ENCODE measurements at places on chromosomes 2 and 18.

DNA sequence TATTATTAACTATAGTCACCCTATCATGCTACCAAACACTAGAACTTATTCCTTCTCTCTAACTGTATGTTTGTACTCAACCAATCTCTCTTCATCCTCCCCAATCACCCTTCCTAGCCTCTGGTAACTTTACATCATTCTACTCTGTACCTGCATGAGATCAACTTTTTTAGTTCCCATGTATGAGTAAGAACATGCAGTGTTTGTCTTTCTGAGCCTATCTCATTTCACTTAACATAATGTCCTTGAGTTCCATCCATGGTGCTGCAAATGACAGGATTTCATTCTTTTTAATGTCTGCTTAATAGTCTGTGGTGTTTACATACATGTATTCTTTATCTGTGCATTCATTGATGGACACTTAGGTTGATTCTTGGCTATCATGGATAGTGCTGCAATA lies 108.9 kb upstream of the RFX8 start:
- DNase-seq = no peak

- DNase-seq = peak; percentile 13
Measured at GRCh38 chr2:61538920-61539520, 864 bp upstream of the XPO1 start.

DNA sequence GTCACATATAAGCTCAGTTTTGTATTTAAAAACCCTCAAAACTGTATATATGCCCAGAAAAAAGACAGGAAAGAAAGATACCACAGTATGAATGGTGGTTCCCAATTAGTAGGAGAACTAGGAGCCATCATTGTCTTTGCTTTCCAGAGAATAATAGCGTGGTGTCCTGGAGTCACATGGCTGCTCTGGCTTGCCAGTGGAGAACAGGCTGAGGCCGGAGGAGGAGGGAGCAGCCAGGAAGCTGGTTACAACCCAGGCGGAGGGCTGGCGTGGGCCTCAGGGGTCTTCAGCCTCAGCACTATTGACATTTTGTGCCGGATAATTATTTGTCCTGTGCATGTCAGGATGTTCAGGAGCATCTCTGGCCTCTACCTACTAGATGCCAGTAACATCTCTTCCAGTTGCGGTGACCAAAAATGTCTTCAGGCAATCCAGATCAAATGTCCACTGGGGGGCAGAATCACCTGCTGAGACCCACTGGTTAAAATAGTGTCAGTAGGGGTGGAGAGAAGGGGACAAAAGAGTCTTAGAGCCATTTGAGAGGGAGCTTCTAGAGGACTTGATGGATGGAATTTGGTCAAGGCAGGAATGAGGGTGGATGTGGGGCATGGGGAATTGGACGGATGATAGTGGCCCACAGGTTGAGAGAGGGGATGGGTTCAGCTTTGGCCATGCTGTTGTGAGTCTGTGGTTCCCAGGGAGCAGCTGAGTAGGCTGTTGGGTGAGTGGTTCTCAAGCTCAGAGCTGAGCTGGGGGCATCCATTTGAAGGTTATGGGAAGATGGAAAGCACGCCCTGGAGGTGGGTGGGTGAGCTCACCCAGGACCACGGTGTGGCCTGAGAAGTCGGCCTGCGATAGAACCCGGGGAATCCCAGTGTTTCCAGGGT lies 144.9 kb downstream of the AGAP1 start:
- DNase-seq = no peak

DNA sequence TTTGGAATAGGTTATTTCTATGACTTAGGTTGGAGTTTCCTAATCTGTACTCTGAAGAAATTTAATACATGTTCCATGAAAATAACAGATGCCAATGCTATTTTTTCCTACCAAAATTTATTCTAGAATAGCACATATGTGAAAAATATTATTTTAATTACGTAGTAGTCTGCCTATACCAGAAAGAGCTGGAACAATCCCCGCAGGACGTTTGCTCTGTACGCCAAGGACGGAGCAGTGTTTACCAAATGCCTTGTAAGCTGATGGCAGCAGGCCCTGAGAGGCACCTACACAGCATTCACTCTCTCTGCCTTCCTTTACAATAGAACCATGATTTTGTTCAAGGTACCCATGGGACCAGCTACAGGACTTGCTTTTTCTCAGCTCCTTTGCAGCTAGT lies 16.8 kb upstream of the SLC1A4 start:
- no peak for DNase-seq

DNA sequence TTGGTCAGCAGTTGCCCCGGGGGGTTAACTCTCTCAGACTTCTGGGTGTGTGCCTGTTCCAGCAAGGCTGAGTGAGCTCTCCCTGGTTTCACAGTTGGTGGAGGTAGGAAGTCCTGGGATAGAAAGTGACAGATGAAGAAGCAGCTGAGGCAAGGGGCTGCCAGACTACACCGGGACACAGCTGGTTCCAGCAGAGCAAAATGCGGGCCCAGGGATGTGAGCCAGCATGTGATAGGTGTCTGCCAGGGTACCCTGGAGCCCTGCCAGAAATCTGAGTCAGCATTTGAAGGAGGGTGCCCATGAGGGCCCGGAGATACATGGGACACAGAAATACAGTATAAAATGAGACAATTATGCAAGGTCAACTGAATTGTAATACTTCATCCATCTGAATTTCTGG lies 79.3 kb upstream of the LGALSL start:
- DNase-seq = no peak

DNA sequence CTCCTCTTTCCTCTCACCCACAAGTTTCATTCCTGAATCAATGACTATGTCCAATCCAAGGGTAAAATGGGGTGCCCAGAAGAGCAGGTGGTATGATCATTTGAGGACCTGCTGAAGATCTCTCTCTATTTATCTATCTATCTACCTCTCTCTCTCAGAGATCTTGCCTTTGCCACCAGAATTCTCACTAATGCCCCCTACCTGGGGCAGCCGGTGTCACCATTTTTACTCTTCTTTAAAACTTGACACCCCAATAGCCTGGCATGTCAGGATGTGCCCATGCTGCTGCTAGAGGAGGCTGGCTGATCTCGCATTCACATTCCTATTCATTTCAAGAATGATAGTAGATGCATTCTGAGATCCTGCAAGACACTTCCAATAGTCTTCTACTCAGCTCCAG lies 24.3 kb upstream of the RPIA start:
- no peak for DNase-seq

DNA sequence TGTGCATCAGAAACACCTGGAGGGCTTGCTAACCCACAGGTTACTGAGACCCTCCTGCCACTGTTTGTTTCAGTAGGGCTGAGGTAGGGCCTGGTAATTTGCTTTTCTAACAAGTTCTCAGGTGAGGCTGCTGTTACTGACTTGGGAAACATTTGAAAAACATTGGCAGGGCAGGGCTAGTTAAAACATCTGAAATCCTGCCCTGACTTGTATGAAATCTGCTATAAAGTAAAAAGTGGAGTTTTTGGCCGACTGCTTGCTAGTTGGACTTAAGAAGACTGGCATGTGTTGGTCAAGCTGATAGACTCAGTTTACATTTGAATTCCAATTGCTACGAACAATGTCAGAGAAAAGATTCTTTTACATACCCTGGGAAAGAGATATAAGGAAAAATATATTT lies 111.6 kb upstream of the DLX2 start:
- DNase-seq = no peak

GRCh38 chr2:216736326-216736725 lies 41.0 kb upstream of the IGFBP5 start:
- DNase-seq = no peak

- no peak for DNase-seq
Measured at GRCh38 chr18:74152857-74153256, 4.5 kb downstream of the TIMM21 start.

GRCh38 chr2:234641086-234641485 lies 144.2 kb upstream of the ARL4C start:
- DNase-seq = no peak
